ENCODE measurements at places on chromosomes 6 and 20.

DNA sequence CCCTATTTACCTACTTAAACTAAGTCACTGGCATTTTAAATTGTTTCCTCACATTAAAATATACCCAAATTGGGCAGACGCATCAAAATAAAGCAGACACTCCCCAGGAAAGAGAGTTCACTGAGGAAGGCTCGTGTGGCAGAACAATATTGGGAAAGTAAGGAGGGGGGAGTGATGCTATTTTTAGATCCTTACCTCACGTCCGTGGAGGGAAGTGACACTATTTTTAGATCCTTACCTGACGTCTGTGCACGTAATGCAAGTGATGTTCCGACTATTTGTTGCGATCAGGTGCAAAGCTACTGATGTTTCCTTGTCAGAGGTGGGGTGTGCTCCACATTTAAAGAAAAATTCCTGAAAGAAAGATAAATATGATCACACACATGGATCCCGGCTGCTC, 699.2 kb upstream of the AGPAT4 start:
- no peak for DNase-seq

GRCh38 chr6:30985490-30985889, 2.0 kb downstream of the MUC21 start:
- DNase-seq = no peak

- DNase-seq = no peak
Observed at GRCh38 chr6:30882759-30883684, 1.3 kb upstream of the DDR1 start.

GRCh38 chr20:32845786-32846185, 12.9 kb upstream of the EFCAB8 start:
- no peak for DNase-seq

DNA sequence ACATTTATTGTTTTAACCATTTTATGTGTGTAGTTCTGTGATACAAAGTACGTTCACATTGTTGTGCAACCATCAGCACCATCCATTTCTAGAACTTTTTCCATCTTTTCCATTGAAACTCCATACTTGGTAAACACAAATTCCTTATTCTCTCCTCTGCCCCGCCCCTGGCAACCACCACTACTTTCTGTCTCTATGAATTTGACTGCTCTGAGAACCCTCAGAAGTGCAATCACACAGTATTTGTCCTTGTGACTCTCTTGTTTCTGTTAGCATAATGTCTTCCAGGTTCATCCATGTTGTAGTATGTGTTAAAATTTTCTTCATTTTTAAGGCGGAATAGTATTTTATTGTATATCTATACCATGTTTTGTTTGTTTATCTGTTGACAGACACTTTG, 56.9 kb downstream of the DHX35 start:
- DNase-seq = no peak

DNA sequence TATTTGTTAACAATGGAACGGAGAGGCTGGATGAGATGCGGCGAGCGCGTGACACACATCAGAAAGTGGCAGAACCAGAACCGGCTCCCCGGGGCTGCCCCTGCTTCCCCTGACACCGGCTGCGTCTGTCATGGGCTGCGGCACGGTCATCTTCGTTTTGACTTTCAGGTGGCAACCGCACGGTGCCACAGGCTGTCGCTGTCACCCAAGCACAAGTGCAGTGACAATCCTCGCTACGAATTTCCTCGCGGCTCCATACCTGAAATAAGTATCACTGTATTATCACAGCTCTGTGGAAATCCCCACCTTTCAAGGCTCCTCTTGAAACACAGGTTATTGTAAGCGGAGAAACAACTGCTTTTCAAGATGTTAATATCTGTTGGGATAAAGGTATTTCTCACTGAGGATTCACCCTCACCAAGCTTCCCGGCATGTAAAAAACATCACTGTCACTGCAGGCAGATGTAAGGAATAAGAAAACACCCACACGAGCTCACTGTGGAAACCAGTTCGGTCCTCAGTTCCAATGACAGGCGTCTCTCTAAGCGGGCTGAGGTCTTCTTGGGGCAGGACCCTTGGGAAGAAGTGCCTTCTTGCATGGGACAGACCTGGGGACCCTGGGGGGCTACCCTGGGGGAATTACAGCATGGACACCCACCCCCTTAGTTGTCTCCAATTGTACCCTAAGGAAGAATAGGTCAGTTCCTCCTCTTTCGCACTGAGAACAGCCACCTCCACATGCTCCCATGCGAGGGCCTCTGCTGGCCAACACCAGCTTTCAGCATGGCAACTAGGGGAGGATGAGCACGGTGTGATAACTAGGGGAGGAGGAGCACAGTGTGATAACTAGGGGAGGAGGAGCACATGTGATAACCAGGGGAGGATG, 86.3 kb downstream of the DACT2 start:
- DNase-seq = no peak

- no peak for DNase-seq
Observed at GRCh38 chr6:41767112-41767833, 12.4 kb downstream of the FRS3 start.

- no peak for DNase-seq
Observed at GRCh38 chr6:116268589-116269293, 11.0 kb downstream of the TSPYL1 start.

GRCh38 chr6:124873066-124873410, 89.2 kb upstream of the RNF217 start:
- DNase-seq = no peak

DNA sequence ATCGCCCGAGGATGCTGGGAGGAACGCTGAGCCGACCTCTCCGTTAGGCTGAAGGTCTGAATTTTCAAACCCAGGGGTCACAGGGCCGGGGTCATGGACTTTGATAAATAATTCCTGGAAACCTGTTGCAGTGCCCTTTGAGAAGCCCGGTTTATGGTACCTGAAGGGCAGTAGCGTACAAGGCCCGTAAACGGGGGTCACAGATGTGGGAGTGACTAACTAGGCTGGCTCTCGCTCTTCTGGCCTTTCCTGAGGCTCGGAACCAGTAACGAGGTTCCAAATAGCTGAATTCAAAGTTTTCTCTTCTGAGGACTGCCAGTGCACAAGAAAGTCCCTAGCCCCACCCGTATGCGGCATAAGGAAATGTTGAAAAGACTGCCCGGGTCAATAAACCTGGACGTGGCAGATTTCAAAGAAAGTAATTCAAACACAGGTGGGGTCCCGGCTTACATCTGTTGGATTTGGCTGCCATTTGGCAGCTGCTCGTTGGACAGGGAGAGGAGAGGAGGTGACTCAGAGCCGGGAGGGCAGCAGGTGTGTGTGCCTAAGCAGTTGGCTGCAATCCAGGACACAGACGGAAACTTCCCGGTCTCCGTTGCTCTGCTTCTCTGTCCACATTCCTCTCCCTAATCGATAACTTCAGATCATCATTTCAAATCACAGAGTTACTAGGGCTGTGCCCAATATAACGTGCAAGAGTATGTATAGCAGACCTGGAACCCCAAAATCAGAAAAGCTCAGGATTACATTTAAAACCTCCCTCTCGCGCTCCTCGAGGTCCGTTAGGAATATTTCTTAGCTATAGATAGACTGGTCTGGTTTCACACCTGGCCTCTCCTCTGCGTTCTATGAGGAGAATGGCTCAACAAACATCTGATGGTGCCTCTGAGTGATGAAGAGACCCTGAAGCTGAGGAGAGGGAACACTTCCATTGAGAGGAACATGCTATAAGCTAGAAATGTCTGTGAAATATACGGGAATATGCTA, 765 bp upstream of the GMDS start:
- peak; percentile 30 for DNase-seq

- no peak for DNase-seq
Observed at GRCh38 chr6:159829526-159829925, 29.4 kb downstream of the PNLDC1 start.

DNA sequence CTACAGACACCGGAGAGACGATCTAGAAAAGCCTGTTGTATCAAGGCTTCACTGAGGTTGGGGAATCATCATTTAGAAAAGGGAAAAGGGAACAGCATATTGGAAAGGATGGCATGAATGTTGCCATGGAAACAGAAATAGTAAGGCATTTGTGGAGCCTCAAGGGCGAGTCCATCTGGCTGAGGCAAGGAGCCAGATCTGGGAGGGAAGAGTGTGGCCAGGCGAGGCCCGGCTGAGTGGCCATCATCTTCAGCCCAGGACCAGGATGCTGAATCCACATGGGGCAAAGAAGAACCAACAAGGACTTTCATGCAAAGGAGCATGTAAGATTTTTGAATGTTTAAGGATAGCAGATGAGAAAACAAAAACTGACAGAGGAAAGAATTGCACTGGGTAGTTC, 85.8 kb downstream of the MAP3K5 start:
- DNase-seq = no peak

DNA sequence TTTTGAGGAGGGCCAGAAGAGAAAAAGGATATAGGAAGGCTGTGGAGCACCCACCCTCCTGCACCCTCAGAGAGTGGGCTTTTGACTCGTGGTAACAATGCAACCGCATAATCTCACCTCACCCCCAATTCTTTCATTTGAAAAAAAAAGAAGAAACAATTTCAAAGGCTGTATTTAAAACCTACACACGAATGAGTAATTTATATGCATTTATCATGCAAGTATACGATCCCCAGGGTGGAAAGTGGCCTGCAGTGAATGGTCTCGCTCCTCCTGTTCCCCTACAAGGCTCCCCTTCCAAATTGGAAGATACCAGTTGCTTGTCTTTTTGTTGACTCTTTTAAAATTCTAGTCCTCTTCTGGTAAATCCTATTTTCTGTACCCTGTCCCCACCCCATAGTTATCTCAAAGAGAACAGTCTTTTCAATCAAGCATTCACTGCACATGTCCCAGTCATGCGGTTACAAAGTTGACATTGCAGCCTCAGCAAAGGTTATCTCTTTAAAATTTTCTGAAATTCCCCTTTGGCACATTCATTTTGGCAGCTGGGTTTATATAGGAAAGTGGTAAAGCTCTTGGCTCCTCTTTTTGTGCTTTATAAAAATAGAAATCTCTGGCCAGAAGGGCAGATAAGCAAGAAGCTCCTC, 110.6 kb downstream of the ARID1B start:
- DNase-seq = no peak

- DNase-seq = no peak
Observed at GRCh38 chr6:18203786-18204185, 48.6 kb downstream of the KDM1B start.

DNA sequence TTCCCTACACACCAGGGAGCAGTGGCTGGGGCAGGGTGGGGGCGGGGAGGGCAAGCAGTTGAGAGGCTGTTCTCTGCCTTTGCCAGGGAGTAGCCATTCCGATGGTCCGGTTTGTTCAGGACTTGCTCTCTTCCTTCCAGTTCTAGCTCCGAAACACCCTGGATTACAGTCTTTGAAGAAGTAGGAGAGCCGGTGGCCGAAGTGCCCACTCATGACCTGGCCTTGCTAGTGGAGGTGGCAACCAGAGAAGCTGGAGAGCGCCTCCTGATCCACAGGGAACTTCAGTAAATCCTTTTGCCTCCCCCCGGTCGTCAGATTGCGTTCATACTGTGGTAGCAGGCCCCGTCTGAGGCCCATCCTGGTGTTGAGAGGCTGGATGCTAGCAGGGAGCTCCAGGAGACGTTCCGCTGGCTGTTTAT, 92.8 kb downstream of the ARID1B start:
- no peak for DNase-seq

GRCh38 chr6:139895205-139895793, 520.9 kb upstream of the CITED2 start:
- no peak for DNase-seq

- DNase-seq = no peak
Observed at GRCh38 chr6:151914484-151914883, 107.0 kb downstream of the ESR1 start.

- no peak for DNase-seq
Observed at GRCh38 chr20:17872434-17872833, 96.2 kb downstream of the SNX5 start.

GRCh38 chr6:140915103-140915502, 1217.6 kb upstream of the GJE1 start:
- DNase-seq = no peak

- no peak for DNase-seq
Observed at GRCh38 chr6:50071921-50072320, 22.2 kb upstream of the DEFB112 start.

DNA sequence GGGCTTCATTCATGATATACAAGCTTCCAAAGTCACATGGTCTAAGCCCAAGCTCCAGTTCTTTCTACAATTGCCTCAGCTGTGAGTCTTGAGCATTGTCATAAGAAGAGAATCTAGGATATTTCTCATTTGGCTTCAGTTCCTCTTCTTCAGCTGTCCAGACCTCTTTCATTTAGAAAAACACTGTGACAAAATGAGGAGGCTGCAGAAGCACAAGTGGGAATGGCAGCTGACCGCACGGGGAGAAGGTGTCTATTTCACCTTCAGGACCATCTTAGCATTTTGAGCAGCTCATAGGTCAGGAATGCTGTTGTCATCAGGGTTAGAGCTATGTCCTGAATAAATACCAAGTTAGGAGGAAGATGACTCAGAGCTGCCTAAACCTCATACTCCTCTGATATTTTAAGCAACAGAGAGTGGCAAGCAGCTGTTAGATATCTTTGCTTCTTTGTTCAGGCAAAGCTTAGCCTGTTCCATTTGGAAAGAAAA, 390.1 kb upstream of the CITED2 start:
- no peak for DNase-seq

DNA sequence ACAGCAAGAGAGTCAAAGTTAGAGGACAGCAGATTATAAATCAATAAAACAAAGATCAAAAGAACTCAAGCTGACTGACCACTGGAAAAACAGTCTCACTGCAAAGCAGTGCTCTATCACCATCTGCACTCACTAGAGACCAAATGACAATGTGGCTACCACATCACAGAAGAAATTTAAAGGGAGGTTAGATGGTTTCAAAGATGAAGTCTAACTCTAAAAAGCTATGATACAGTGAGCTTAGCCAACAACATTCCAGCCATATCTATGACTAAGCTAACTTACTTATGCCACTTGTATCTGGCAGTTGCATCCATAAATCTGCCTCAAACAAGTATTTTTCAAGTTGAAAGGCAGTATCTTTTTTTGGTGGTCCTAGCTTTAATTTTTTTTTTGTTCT, 68.6 kb downstream of the ARHGAP18 start:
- DNase-seq = no peak

DNA sequence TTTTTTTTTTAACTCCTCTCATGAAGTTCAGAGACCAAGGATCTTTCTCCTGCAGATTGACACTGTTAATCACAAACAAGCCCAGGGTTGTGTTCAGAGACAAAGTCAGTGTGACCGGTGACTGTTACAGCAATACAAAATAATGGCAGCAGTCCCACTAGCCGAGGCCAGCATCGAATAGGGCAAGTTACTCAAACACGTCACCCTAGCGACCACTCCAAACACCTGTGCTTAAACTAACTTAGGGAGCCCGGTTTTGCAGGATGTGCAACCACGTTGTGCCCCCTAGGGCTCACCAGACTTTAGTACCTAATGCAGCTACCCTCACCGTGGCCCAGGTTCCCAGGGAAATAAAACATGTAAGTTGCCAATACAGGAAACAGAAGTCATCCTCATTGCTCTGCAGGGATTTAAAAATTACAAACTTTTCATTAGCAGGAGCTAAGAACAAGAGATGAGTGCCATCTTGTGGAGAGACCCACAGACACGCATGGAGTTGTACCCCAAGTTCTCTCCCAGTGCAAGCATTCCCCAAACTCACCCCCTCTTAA, 38.1 kb downstream of the FAM50B start:
- DNase-seq = no peak

- no peak for DNase-seq
Observed at GRCh38 chr6:10312445-10312844, 102.4 kb downstream of the TFAP2A start.
